ENCODE measurements at places on chromosomes 3 and 15.
A peak's percentile ranks its signal among the peaks of the same experiment; 100 is the strongest.

GRCh38 chr3:42892807-42893206, 13.1 kb upstream of the ZNF662 start:
- DNase-seq, result no peak

GRCh38 chr3:190166948-190167347, 46.3 kb upstream of the P3H2 start:
- no peak for DNase-seq

- DNase-seq, result no peak
Measured at GRCh38 chr3:113265231-113265630, 53.9 kb downstream of the BOC start.

GRCh38 chr3:71456156-71456555, 127.4 kb downstream of the FOXP1 start:
- no peak for DNase-seq

GRCh38 chr15:60391722-60392315, 6.0 kb downstream of the ANXA2 start:
- no peak for DNase-seq

DNA sequence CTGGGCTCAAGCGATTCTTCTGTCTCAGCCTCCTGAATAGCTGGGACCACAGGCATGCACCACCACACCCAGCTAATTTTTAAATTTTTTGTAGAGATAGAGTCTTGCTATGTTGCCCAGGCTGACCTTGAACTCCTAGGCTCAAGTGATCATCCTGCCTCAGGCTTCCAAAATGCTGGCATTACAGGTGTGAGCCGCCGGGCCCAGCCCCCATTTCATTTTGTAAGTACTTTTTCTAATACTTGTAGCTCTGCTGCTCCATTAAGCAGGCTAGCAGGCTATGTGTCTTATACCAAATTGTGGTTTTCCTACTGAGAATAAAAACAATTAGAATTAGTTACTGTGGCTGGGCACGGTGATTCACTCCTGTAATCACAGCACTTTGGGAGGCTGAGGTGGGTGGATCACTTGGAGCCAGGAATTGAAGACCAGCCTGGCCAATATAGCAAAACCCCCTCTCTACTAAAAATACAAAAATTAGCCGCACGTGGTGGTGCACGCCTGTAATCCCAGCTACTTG, 22.4 kb downstream of the NIPA1 start:
- DNase-seq, result no peak

GRCh38 chr15:45402955-45403877, 24.9 kb upstream of the GATM start:
- peak; percentile 62 for DNase-seq

DNA sequence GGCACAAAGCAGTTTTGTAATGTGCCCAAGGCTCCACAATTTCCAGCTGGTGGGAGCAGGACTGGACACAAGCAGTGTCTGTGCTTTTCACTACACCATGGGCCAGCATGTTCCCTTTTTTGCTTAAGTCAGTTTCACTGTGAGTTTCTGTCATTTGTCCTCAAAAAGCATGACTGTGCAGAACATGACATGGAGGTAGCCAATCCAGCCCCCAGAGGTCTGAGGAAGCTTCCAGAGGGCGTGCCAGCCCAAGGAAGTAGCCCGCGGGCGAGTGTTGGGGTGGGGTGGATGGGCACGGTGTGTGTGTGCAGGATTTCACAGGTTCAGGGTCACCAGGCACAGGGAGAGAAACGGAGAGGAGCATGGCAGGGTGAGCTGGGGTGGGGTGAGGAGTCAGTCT, 8.0 kb upstream of the EEFSEC start:
- DNase-seq, result no peak

GRCh38 chr3:62525281-62525680, 151.9 kb upstream of the FEZF2 start:
- no peak for DNase-seq

DNA sequence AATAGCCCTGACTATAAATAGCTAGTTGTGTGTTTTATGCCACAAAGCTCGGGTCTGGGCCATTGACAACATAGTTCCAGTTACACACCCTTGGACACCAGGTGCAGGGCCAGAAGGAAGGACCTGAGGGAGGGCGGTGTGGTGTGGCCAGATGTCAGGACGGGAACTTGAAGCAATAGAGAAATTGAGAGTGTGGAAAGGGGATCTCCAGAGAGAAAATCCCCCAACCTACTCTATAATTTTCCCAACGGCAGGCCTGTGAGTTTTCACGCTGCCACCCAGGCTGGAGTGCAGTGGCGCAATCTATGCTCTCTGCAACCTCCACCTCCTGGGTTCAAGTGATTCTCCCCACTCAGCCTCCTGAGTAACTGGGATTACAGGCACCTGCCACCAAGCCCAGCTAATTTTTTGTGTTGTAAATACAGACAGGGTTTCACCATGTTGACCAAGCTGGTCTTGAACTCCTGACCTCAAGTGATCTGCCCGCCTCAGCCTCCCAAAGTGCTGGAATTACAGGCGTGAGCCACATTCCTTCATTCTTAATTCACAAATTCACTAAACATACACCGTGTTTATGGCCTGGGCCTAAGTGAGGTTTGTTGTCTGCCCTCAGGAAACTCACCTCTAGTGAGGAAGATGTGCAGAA, 70.8 kb upstream of the KLF13 start:
- peak; percentile 45 for DNase-seq

GRCh38 chr15:80234883-80235282, 17.1 kb downstream of the CTXND1 start:
- peak; percentile 38 for DNase-seq

- no peak for DNase-seq
Measured at GRCh38 chr15:52016316-52016715, 2.7 kb upstream of the MAPK6 start.

GRCh38 chr3:103105206-103105605, 670.4 kb downstream of the ZPLD1 start:
- no peak for DNase-seq

GRCh38 chr15:82742134-82742533, 32.5 kb upstream of the AP3B2 start:
- no peak for DNase-seq

GRCh38 chr15:95880630-95881029, 449.9 kb upstream of the NR2F2 start:
- no peak for DNase-seq

DNA sequence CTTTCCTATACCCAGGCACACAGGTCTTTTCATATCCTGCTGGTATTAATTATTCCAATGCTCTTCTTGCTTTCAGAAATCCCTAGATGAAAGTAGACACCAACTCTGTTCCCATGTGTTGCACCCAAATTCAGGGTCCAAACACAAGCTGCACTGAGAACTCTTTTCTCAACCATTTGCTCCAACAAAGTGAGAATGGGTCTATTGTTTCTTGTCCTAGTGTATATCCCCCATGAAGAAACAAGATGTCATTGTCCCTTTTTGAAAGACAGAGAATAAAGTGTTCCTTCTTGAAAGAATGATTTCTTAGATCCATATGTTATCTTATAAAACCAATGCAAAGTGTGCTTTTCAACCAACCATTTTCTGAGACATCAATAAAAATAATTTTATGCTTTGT, 353.7 kb downstream of the CNTN6 start:
- DNase-seq, result no peak

DNA sequence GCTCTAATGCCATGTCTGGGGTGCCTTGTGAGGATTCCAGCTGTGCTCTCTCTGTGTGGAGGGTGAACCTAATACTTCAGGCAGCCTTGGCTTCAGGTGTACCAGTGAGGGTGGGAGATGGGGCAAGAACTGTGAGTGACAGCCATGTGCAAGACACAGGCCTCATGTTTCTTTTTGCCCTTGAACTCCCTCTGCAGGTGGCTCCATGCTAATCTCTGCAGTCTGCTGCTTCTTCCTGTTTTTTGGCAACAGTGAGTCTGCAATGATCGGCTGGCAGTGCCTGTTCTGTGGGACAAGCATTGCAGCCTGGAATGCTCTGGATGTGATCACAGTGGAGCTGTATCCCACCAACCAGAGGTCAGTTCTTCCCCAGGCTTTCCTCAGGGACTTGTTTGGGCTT, 189.3 kb downstream of the SV2B start:
- no peak for DNase-seq

DNA sequence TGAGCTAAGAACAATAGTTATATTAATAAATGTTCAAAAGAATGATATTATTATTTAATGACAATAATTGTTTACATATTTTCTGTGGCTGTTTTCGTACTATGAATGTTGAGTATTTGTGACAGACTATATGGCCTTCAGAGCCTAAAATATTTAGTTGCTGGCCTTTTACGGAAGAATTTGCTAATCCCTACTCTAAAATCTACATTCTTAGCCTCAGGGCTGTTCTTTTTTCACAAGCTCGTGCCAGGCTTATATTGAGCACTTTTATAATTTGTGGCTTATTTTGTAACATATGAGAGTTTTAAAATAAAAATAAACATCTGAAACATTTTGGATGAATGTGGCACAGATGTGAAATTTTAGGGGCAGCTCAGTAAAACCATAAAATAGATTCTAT, 79.9 kb downstream of the KCNH8 start:
- no peak for DNase-seq

DNA sequence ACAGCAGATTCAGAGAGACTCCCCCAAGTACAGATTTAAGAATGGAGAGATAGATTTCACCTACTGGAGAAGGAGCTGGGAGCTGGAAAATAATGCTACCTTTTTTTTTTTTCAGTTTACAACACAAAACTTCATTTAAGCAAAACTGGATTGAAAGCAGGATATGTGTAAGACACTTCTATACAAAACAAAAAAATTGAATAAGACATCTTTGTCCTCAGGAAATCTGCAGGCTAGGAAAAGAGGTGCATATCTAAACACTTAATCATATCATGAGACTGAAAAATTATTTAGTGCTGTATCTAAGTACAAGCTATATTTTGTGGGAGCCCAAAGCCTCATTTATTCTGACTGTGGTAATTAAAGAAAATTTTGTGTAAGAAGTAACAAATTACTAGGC, 516.1 kb downstream of the ZIC1 start:
- DNase-seq, result no peak

DNA sequence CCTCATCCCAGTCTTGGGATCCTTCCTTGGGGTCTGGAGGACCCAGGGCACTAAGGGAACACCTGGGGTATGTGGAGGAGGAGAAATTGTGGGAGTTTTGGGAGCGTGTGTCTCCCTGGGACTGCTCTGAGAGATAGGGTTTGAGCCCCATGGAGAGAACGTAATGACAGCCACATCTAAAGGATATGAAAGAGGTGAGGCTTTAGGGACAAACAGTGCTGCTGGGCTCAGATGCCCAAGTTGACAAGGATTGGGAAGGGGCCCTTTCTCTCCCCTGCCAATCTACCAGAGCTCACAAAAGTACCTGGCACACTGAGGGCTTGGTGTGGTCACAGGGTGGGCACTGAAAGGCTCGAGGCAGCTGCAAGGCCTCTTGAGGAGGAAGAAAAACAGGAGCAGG, 13.3 kb upstream of the STARD5 start:
- no peak for DNase-seq

- no peak for DNase-seq
Measured at GRCh38 chr15:66957431-66957720, 108.0 kb upstream of the SMAD3 start.

GRCh38 chr3:184757022-184757651, 45.3 kb upstream of the MAGEF1 start:
- DNase-seq, result no peak

DNA sequence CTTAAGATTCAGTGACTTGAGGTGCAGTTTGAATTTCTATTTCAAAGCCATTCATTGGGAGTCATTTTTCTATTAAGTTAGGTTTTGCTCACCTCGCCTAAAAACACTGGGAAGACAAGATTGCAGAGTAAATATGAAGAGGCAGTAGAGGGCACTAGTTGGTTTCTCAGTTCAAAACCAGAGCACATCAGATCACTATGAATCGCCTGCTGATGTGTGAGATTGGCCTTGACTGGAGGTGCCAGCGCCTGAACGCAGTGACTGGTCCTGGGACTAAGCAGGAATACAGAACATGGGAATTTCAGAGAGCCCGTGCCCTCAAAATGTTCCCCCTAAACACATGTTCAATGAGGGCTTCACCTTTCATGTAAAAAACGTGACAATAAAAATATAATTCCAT, 229.0 kb downstream of the ITPR1 start:
- DNase-seq, result no peak

DNA sequence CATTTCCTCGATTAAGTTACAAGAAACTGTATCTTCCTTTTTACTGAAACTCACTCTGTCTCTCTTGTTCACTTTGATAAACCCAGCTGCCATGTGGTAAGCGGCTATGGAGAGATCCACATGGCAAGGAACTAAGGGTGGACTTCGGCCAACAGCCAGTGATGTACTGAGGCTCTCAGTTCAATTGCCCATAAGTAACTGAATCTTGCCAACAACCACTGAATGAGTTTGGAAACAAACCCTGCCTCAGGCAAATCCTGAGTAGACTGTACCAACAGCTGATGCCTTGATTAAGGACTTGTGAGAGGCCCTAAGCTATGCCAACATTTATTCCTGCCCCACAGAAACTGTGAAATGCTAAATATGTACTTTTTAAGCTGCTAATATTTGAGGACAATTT, 433.5 kb downstream of the PLOD2 start:
- no peak for DNase-seq

- DNase-seq, result no peak
Measured at GRCh38 chr3:140843656-140844055, 98.0 kb upstream of the SLC25A36 start.

- no peak for DNase-seq
Measured at GRCh38 chr3:194620196-194620595, 13.0 kb downstream of the TMEM44 start.

DNA sequence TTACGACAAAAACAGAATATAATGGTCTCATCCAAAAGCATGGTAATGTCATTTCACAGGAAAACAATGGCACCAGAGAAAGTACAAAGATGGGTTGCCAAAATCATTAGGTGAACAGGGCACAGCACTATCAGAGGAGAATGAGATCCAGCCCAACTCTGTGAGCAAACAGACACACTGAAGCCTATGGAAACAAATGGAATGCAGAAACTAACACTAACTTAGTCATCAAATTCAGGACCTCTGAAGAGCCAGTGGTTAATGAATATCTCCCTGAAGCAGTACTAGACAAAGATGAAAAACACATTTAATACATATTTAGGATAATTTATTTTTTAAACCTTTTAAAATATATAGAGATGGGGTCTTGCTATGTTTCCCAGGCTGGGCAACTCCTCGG, 14.6 kb upstream of the RPS17 start:
- no peak for DNase-seq

DNA sequence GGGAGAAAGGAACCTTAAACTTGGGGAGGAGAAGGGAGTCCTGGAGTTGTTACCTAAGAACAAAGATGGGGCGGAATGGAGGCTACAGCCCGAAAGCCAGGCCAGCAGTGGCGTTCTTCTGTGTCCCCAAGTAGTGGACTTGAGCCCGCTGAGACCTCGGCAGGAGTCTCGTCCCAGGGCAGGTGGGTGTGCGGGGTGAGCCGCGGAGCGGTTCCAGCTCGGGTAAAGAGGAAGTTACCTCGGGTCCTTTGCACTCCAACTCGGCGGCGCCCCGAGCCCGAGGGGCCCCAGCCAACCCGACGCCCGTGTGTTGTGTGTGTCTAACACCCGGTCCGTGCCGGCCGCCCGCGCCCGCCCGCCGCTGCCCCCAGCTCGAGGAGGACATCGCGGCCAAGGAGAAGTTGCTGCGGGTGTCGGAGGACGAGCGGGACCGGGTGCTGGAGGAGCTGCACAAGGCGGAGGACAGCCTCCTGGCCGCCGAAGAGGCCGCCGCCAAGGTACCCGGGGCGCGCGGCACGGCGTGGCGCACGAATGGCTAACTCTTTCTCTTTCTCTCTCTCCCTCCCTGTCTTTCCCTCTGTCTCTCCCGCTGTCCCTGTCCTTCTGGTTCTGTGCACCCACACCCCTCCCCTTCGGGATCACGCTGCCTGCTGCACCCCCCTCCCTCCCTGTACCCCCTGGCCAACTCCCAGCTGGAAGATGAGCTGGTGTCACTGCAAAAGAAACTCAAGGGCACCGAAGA, 959 bp downstream of the TPM1 start:
- DNase-seq, result no peak

- no peak for DNase-seq
Measured at GRCh38 chr15:63029676-63030075, 12.9 kb upstream of the TPM1 start.
